CD8-positive, alpha-beta T cell (primary cell): ENCODE measurements at places on chromosomes 3 and 15.
A peak's percentile ranks its signal among the peaks of the same experiment; 100 is the strongest.

- DNase-seq = no peak
These were observed 18.3 kb upstream of the KCNMB3 start for GRCh38 chr3:179269152-179269707.

GRCh38 chr3:42830437-42831320 lies 21.4 kb downstream of the ACKR2 start:
- DNase-seq = peak; percentile 9

DNA sequence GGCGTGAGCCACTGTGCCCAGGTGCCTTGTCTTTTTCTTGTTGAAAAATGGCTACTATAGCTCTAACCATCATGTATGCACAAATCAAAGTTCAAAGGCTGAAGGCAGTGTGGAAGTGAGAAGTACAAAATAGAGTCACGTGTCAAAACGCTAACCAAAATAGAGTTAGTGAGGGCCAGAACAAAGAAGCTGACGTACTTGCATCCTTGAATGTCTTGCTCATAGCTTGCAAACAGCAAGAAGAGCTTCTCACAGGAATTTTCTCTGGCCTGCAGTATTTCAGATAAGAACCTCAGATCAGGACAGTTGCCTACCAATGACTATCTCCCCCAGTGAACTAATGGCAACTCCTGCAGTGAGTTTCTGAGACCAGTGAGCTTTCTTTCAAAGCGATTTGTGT lies 713.5 kb downstream of the GRM7 start:
- DNase-seq = no peak

DNA sequence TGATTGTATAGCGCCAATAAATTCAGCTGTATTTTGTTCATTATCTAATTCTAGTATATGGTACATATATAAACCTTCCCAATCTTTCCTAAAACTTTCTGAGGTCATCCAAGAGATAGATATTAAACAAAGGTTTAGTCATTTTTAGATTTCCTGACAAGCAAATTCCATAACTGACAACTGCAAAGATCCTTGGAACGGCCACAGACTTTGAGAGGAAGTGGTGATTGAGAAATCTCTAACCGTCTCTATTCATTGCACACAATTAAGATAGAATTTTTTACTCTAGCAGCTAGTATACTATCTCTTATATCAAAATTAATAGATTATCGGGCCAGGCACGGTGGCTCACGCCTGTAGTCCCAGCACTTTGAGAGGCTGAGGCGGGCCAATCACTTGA lies 4.7 kb downstream of the CSNK1G1 start:
- no peak for DNase-seq

DNA sequence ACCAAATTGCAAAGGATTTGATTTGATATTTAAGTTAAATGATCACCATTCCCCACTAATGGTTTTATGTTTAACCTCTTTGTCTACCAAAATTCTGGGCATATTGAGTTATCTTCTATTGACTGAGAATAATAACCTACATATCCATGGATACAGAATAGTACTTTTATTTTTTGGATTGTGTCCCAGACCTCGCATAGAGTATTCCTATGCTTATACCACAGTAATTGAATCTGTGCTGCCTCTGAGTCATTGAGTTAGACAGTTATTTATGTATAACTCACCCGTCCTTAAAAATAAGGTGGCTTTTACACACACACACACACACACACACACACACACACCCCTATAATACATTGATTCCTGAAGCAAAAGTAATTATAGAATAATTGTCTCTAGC lies 690.1 kb upstream of the BCHE start:
- no peak for DNase-seq

GRCh38 chr15:94586099-94586498 lies 354.7 kb downstream of the MCTP2 start:
- no peak for DNase-seq

- DNase-seq = no peak
These were observed 199.3 kb upstream of the UMPS start for GRCh38 chr3:124530916-124531315.

DNA sequence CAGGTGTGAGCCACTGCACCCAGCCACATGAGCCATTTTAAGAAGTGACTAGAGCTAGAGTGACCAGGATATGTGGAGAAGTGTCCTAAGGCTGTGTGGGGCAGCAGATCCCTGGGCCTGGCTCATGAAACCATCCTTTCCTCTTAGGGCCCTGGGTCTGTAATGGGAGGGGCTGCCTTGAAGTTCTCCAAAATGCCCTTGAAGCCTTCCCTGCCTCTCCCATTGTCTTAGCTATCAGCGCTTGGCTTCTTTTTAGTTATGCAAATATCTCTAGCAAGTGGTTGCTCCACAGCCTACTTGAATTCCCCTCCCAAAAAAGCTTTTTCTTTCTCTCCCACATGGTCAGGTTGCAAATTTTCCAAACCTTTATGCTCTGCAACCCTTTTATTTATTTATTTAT lies 112.4 kb upstream of the SPATA16 start:
- no peak for DNase-seq

- DNase-seq = no peak
These were observed 42.7 kb upstream of the ATP2B2 start for GRCh38 chr3:10547841-10548783.

GRCh38 chr3:112736805-112737566 lies 96.0 kb upstream of the CCDC80 start:
- DNase-seq = peak; percentile 12

DNA sequence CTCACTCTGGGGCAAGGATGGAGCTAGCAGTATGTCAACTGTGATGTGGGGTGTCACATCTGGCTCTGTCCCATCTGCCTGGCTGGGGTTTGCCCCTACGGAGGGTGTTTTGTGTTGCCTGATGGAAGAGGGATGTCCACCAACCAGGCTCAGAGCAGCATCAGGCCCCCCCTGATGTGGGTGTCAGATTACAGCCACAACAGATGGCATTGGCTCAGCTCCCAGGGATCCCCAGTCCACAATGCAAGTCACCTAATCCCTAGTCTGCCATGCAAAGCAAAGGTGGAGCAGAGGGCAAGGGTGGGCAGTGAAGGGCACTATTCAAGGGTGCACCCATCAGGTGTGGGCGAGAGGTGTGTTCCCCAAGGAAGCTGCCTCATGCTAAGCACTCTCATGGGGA lies 48.9 kb upstream of the AMOTL2 start:
- no peak for DNase-seq

DNA sequence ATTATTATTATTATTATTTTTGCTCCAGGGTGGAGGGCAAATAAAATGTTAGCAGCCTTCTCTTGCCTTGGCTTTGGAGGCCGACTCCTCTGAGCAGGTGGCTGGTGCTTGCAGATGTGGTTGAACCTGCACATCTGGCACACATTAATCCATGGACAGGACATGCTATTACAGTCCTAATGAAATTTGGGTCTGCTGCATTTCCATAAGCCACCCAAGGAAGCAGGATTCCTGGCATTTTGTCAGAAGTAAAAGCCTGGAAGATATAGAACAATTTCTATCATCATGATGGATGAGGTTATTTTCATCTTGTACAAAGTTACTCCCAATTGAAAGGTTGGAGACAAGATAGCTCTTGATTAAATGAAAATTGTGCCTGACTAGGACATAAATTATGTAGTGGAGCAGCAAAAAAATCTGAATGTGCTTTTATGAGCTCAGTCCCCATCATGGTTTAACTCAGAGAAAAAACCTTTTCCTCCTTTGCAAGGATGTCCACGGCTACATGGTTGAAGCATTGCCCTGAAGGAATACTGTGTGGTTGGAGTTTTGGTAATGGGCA lies 130.9 kb upstream of the RGMA start:
- no peak for DNase-seq

GRCh38 chr15:84778194-84778593 lies 29.8 kb downstream of the ZNF592 start:
- DNase-seq = no peak

GRCh38 chr15:75192307-75192706 lies 9.4 kb upstream of the C15orf39 start:
- no peak for DNase-seq

DNA sequence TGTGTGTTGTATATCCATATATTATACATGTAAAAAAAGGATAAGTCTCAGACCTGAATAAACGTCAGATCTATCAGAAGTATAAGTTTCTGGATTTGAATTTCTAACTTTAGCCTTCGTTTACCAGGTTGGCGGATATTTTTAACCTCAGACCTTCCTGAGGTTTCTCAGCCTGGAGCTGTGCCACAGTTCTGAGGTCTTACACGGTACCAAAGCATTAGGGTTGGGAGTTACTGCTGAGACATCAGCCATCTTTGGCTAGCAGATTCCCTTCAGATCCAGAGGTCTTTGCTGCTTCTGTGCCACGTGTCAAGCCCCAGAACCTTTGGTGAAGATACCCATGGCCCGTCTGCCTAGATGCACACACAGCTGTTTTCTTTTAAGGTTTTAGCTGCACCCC lies 84.7 kb downstream of the PPP2R3A start:
- DNase-seq = no peak

DNA sequence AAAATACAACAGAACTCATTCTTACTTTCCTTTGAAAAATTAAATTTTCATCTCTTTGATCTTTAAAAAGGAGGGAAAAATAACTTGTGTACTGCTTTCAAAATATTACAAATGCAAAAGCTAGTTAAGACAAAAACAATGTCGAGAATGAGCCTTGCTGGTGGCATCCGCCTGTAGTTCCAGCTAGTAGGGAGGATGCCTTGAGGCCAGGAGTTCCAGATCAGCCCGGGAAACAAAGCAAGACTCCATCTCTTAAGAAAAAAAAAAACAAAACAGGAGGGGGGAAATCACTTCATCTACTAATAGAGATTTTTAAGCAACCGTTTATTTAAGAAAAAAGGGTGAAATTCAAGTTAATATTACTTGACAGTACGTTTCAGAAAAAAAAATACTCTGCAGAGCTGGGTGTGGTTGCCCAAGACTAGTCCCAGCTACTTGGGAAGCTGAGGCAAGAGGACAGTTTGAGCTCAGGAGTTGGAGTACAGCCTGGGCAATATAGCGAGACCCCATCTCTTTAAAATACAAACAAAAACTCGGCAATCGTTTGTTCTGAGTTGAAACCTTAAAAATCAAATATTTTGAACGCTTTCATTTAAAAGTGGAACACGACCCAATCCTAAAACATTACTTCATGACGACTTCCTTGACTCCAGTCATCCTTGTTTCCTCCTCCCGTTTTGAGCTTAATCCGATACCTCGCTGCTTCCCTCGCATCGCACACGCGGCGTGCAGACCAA lies 1.2 kb downstream of the KPNA1 start:
- DNase-seq = no peak

GRCh38 chr3:120661106-120661905 lies 20.7 kb downstream of the HGD start:
- DNase-seq = no peak

DNA sequence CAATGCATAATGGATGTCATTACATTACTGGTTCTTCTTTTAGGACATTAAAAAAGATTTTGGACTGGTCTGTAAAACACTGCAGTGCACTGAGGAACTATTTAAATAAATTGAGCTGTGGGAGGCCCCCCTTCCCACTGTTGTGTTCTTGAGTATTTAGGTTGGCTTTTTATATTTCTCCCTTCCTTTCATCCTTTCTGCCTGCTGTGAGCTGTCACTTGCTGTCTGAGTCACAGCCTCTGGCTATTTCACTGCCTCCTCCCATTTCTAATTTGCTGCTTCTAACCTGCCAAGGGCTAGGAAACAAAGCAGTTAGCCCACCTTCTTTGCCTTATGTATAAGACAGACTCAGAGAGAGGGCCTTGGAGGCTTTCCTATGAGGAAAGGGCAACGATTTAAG lies 89.0 kb upstream of the FNDC3B start:
- no peak for DNase-seq

- DNase-seq = no peak
These were observed 1045.0 kb downstream of the NTRK3 start for GRCh38 chr15:87211547-87211946.

- no peak for DNase-seq
These were observed 960 bp downstream of the THBS1 start for GRCh38 chr15:39581793-39582285.

DNA sequence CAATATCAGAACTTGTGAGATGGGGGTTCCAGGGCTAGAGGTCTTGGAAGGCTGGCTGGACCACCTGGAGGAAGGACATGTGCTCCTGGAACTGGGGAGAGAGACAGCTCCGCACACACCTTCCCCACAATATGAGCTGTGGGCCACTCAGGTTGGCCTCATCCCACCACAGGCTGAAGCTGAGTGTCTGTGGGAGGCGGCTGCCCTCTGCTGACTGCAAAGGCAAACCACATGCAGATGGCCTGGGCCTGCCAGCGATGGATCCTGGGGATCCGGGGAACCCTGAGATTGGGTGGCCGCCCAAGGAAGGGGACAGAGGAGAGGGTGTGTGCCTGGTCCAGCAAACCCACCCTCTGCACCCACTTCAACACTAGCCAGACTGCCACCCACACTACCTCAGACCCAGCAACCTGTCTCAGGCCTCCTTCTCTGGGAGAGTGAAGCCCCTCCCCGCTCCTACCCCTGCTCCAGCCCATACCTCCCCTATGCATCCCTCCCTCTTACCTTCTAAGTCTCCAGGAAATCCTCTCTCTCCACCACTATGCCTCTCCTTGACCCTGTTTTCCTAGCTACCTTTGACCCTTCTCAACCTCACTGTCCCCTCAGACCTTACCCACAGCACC lies 44.8 kb downstream of the CYP11A1 start:
- DNase-seq = peak; percentile 42

- no peak for DNase-seq
These were observed 106.6 kb downstream of the EOMES start for GRCh38 chr3:27615555-27615954.

DNA sequence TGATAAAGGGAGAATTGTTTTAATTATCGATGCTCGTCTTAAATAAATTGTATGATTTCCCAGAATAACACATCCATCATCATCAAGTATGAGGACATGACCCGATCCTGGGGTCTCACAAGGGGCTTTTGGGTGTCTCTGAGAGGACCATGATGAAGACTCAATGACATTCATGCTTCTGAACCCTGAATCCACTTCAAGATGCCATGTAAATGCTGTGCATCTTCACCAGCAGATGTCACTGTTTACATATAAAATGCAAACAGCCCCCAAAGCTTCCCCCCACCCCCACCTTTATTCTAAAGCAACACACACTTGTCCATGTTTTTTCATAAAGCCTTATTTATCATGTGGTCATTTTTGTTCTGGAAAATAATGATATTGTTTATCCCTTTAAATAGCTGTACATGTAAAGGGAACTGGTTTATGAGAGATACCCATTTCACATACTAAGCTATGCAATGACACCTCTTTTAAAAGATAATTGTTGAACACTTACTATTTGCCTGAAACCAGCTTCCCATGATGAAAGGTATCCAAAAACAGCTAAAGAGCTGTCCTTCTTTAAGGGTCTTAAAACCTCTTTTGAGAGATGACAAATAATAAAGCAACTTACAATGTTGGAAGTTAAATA lies 69.7 kb upstream of the UBE3A start:
- no peak for DNase-seq

DNA sequence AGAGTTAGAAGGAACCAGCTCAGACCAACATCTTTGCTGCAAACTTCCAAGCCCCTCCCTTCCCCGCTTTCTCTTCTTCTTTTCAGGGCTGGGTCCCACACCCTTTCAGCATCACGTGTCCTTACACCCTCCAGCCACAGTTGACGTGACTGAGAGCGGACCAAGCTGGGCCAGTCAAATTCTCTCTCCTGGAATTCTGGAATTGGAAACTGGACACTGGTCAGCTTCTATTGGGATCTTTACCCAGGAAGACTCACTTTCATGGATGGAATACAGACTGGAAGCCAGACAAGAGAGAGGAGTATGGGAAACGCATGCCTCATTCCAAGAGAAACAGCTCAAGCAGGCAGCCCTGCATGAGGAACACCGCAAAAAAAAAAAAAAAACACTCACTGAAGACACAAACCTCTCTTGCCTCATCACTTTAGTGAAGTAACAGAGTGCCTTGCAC lies 12.4 kb upstream of the TPM1 start:
- no peak for DNase-seq
